ENCODE measurements at places on chromosomes 3 and 15.

DNA sequence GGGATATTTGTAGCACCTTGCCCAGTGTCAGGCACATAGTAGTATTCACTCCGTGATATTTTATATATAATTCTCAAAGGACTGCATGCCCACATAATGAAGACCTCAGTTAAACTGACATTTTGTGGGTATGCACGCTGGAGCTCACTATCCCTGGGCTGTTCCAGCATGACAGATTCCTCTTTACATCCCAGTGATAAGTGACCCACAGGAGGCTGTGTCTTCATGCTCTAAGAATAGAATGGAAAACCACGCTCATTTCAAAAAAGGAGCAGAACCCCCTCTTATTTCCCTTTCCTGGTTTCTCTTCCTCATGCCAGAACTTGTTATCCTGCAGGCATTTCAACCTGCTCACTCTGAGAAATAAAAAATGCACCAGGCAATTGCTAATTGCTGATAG, 717.5 kb downstream of the AGBL1 start:
- DNase-seq = no peak

DNA sequence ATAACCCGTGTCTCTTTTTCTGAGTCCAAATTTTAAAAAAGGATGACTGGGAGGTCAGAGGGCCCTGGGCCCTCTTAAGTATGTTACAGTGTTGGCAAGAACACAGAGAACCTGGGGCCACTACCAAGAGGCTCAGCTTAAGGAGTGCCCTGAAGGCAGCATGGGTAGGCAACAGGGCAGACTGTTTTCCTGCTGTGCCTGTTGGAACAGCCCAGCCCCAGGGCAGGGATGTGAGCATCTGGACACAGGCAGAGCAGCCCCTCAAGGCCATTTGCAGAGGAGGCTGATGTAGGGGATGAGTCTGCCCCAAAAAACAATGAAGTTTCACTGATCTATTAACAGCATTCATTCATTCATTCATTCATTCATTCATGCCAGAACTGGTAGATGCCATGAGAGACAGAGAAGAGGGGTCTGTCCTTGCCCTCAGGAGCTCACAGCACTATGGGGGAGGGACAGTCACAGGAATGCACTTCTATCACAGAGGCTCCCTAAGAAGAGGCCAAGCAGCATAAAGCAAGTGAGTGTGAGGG, 2.2 kb upstream of the LTF start:
- DNase-seq = no peak

- no peak for DNase-seq
Measured at GRCh38 chr3:25781758-25782594, 1.3 kb downstream of the NGLY1 start.

DNA sequence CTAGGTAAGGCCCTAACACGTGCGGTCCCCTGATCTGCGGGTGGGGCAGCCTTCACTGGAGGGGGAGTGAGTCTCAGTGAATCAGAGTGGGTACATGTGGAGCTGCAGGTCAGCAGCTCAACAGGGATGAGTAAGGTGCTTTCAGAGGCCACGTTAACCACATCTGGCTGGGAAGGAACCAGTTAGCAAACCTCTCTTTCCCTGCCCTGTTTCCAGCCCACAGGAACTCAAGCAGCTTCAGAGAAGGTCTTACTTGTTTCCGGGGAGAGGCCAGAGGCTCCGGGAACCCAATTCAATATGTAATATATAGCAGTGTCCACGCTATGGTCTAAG, 175.3 kb downstream of the XXYLT1 start:
- DNase-seq = no peak

DNA sequence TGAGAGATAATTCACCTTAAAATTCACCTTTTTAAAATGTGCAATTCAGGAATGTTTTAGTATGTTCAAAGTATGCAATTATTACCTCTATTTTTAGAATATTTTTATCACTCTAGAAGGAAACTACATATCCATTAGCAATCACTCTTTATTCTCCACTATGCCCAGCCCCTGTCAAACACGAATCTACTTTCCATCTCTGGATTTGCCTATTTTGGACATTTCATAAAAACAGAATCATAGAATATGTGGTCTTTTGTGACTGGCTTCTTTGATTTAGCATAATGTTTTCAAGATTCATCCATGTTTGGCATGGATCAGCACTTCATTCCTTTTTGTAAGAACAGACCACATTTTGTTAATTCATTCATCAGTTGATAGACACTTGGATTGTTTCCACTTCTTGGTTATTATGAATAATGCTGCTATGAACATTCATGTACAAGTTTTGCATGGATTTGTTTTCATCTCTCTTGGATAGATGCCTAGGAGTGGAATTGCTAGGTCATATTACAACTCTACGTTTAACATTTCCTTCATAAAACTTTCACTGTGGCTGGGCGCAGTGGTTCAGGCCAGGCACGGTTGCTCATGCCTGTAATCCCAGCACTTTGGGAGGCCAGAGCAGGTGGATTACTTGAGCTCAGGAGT, 12.7 kb downstream of the HMCES start:
- no peak for DNase-seq

DNA sequence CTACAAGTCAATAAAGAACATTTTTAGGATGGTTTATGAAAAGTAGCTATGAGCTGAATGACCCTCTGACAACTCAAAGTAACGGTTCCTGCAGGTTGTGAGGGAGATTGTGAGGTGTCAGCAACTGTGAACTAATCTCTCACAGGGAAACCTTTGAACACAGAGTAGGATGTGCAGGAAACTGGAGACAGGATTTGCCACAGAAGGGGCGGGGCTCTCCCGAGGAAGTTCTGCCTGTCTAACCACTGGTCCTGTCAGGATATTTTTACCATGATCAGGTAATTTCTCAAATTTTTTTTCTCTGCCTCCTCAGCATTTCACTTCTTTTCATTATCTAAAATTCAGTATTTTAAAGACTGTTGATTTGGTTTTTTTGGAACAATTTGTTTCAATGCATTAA, 33.3 kb downstream of the LEO1 start:
- no peak for DNase-seq

DNA sequence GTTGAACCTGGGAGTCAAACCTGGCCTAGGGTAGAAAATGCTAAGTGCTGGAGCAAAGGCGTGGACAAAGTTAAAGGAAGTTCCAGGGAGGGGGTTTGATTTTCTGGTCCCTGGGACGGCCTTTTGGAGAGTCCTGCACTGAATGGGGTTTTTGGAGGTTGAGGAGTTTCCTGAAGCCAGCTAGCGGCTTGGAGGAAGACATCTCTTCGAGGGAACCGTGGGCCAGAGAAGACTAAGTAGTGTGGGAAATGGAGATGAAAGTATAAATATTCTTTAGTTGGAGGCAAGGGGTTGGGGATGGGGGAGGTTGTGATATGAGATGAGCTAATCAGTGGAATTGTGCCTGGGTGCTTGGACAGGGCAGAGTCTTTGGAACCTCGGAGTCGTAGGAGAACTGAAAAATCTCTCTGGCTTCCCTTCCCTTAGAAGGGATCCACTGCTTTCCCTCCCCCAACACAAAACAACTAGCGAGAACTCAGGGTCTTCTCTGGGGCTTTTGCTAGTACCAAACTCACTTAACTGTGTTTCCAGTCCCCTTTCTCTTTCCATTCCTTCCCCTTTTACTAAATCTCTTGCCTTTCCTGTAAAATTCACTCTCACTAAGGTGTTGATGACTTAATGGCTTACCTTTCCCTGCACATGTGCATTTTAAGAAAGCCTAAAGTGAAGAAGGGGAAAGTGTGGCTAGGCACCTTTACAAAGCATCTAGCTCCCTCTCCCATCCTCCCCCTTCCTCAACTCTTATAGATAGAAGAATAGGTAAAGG, 1.0 kb downstream of the LPP start:
- no peak for DNase-seq

DNA sequence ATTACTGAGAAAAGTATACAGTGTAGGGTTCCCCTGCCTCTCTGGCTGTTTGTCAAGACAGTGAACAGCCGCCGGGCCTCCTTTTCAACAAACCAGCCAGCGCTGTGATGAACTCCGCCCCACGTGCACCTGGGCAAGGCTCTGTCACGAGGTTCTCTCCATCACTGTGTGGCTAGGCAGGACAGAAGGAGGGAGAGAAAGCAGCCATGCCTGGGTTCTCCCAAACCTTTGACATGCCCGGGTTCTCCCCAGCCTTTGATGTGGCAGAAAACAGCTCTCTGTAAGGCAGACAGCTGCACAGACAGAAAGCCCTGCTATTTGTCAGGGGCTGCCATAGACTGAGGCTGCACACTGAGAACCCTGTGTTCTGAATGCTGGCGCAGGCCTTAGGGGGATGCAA, 101.4 kb upstream of the TRPM1 start:
- DNase-seq = no peak

- DNase-seq = no peak
Measured at GRCh38 chr15:33089878-33090757, 104.4 kb downstream of the FMN1 start.

DNA sequence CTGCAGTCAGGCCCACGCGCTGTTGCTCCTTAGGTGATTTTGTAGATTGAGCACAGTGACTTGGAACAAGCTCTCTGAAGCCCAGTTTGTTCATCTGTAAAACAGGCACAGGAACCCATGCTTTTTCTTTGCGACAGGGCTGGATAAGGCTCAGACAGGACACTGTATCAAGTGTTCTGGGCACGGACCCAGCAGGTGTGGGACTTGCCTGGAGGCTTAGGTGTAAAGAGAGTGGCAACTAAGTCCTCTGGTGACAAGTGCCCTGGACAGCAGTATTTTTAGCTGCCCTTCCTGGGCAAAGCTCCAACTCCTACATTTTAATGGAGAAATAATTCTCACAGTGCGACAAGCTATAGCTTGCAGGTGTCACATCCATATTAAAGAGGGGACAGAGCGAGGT, 32.2 kb downstream of the CD276 start:
- no peak for DNase-seq

GRCh38 chr3:180321534-180321933, 280.4 kb upstream of the TTC14 start:
- no peak for DNase-seq

DNA sequence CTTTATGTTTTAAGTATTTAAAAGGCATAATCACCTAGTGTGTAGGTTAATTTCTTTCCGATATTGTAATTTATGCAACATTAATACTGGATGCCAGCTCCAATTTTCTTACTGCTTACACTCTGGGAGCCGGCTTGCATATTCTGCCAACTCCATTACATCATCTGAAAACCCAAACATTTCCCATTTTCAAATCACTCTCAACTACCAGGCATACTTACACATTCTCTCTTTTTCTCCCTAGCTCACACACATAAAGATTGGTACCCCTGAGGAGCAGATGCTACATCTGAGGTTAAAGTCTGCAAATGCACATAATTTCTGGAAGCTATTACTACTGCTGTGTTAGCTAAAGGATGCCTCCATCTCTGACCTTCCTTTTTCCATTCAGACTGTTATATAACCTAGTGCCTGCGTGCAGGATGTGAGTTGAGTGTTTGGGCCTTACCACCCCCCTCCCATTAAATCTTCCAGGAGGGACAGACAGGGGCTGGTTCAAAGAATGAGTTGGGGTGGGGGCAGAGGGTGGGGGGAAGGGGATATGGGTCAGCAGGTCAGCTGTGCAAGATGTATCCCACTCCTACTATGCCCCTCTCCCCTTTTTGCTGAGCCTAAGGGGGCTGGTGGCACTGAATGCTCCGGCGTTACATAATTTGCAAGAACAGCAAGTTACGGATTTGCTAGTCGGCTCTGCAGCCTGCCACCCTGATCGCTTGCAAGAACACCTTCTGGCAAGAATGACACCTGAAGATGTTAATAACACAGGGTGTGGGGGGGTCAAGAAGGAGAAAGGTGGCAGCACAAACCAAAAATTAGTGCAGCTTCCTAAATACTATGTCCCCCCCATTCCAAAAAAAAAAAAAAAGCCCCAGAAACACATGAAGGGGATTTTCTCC, 2.5 kb downstream of the RORA start:
- DNase-seq = no peak

DNA sequence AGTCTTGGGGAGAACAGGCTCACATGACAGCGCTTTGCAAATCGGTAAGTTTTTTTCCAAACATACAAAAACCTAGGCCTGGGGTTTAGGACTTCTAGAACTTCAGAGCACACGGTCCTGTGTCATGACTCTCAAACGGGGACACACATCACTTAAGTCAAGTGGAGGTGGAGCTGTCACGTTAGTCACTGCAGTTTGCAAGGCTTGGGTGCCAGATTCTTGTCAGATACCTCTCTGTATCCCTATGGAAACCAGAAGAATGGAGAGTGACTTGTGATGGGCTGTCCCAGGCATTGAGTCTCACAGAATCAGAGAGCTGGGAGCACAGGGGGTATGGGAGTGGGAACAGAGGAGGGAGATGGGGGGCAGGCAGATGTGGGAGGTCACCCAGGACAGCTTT, 64.8 kb downstream of the DUT start:
- no peak for DNase-seq

DNA sequence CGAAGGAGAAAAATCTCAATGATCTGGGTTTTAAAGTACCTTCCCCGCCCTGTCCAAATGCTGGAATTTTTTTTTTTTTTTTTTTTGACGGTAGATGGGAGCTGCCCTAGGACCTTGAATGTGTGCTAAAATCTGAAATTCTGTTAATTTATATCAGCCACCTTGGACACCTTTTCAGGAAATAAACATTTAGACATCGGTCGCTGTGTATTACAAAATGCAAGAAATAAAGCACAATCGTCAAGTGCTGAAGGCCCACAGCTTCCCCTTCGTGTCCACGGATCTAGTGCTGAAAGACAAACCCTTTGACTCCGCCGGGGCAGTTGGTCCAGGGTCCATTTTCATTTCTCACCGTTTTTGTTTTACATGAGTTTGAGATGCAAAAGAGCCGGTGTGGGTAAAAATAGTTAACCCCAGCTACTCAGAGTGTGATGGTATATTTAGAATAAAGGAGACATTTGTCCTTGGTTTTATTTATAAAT, 90.2 kb upstream of the CHD2 start:
- no peak for DNase-seq

Measured in NCI-H1694 (cell line).